Activated CD8-positive, alpha-beta memory T cell treated with anti-CD3 and anti-CD28 coated beads, Interleukin-2, amount 50 U/mL, for 4 hours (primary cell): ENCODE measurements at places on chromosomes 2 and 18.

GRCh38 chr18:77267969-77268368 is 18.3 kb downstream of the GALR1 start:
- no peak for DNase-seq

DNA sequence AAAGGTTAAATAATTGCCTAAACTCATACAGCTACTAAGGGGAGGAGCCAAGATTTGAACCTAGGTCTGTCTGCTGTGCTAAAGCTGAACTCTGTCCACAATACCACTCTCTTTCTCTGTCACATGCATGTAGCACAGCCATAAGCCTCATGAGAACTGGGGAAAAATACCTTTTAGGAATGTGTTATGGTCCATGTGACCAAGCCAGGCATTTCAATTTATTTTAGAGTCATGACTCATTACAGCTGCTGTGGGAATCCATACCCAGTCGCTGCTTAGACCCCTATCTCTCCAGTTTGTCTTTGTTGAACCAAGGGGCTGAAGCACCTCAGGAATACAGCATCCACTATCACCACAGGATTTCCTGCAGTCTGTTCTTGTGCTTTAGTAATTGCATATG is 200.0 kb upstream of the SIX3 start:
- no peak for DNase-seq

DNA sequence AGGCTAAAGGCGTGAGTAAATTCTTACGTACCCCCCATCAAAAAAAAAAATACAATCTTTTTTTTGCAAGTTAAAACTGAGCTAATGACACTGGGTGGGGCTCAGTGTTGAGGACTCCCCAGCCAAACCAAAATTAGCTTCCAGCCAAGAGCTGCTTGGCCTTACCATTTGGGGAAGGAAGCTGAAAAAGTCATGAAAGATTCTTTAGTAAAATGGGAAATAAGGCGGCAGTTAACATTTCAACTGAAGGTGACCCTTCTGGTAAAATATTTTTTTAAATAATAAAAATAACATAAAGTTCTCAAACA is 16.4 kb downstream of the SMAD7 start:
- no peak for DNase-seq

GRCh38 chr2:123648016-123648415 is 377.1 kb upstream of the CNTNAP5 start:
- no peak for DNase-seq

DNA sequence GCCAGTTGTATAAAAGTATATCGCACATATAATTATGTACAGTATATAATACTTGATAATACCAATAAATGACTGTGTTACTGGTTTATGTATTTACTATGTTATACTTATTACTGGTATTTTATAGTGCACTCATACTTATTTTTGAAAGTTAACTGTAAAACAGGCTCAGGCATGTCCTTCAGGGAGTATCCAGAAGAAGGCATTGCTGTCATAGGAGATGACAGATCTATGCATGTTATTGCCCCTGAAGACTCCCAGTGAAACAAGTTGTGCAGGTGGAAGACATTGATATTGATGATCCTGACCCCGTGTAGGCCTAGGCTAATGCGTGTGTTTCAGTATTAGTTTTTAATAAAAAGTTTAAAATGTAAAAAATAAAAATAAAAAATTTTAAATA is 20.3 kb upstream of the ASXL3 start:
- DNase-seq: no peak

- DNase-seq: no peak
These were observed 58.1 kb downstream of the SERTAD2 start for GRCh38 chr2:64595397-64596176.

DNA sequence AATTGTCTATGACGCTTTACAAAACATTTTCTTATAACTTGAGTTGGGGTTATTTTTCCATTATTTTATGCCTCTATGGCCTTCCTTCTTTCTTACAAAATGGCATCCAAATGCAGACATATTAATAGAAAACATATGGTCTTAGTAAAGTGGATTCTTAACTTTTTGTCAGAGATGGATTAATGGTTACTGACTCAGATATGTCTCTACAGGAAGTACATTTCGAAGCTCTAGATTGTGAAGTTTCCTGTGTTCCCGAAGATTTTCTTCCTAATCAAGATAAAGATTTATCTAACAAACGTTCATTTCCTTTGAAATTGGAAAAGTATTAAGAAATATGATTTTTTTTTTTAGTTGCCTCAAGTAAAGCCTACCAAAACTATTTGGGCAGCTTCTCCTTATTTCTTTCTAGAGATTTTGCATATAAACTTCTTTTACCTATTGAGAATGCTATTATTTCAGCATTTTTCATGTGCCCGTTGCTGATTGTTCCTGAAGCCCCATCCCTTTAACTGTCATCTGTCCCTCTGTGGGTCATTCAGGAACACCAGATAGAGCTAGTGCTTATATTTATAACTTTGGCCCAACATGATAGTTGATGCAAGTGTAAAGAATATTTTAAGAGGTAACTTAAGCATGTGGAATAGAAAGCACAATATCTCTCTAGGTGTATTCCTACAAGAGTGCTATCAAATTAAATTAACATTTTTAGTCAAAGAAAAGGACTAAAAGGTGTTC is 498.0 kb downstream of the CCDC85A start:
- no peak for DNase-seq

DNA sequence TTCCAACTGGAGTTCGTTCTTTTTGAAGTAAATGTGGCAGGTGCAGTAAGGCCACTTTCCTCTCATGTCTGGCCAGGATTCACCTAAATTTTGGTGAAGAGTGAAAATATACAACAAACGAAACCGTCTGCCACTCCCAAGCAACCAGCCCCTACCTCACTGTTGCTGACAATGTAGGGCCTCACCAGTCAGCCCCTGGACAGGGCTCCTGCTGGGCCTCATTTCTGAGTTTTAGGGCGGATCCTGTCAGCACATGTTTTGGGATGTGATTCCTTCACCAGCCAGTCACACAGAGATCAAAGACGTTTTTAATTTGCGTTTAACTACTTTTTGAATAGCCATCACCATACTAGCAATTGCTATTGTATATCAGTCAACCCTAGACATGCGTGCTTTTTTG is 185.0 kb downstream of the WDR7 start:
- no peak for DNase-seq

DNA sequence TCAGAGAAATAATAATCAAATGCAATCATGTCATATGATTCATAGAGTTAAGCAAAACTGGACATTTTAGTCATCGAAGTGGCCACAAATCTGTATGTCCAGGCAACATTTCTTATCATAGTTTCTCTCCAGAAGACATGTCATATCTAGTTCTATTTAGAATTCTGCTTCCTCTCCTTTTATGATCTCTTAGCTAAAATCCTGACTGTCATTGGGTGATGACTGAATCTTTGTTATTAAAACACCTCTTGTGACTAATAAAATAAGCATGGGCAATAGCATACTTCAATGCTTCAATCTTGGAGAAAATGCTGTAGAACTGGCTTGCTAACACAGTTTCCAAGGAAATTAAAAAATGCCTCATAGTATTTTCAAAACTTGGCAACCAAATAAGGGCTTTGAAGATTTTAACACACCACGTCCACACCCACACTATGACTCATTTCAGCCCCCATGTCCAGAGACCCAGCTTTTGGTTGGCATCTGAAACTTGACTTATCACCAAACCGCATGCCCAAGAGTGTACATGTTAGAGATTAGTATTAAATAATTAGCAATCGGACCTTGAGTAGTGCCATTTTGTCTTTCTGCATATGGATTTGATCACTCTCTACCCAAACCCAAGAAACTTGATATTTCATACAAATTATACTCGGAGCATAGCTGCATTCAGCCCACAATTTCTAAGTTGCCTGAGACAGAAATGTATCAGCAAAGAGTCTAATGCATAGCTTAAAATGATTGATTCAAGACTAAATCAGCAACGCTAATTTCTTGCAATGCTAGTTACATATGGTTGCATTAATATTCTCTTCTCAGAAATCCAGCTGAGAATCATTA is 106.5 kb upstream of the ETAA1 start:
- no peak for DNase-seq

- no peak for DNase-seq
These were observed 37.0 kb upstream of the EPC2 start for GRCh38 chr2:148607566-148607965.

DNA sequence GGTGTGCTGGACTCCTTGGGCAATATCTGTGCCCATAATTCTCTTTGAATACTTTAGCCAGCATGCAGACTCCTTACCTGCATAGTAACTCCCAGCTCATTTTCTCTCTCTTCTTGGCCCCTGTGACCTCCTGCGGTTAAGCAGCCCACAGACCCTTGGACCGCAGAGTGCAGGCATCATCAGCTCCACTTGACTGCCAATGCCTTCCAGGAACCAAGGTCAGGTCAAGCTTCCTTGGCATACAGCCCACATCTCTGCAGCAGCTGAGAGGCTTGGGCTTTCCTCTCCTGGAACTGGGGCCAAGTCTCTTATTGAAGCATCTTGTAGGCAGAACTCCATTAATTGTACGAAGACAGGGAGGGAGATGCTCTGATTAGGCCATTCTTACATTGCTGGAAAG is 130.1 kb upstream of the PIEZO2 start:
- DNase-seq: no peak

GRCh38 chr2:226475650-226476049 is 324.0 kb downstream of the IRS1 start:
- DNase-seq: no peak

DNA sequence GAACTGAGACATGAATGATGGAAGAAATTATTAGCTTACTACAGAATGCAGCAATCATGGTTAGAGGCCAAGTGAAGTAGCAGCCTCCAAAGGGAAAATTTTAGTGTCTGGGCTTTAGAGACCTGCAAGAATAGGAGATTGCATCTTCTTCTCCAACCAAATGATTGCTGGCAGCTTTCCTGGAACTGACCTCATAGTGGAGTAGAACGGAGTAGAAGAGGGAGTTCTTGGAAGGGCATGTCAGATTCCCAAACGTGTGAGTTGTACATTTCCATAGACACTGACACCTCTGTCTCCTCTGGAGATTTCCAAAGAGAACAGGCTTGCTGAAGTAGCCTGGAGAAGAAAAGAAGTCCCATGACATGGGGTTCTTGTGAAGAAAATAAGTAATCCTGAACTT is 169.8 kb upstream of the ERBB4 start:
- DNase-seq: no peak

DNA sequence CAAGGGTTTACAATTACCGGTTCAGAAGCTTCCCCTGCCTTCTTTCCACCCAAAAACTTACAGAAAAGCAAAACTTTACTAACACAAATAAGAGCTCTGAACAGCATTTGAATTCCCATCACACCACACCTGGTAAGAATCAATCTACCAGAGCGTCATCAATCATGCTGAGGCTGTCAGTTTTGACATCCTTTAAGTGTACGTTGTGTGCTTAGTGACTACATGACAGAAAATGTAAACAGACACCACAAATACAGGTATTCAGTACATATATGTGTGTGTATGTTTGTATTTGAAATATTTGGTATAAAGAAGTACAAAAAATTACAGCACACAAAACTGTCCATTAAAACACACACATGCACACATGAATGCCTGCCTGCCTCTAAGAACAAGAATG is 523.5 kb downstream of the TMEM182 start:
- no peak for DNase-seq

DNA sequence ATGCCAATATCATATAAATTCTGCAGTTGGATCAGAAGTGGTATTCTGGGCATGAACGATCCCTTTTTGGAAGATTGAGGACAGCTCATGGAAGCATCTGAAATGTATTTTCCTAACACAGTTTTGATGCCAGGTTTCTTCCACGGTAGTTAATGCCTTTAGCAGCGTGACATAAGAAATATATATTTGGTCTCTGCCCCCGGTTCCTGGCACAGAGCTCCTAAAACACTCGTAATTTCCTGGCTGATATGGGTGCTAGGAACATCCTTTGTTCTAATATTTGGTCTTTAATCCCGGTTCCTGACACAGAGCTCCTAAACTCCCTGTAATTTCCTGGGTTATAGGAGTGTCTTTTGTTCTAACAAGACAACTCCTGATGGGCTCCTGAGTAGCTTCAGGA is 8.2 kb upstream of the CABLES1 start:
- DNase-seq: no peak

DNA sequence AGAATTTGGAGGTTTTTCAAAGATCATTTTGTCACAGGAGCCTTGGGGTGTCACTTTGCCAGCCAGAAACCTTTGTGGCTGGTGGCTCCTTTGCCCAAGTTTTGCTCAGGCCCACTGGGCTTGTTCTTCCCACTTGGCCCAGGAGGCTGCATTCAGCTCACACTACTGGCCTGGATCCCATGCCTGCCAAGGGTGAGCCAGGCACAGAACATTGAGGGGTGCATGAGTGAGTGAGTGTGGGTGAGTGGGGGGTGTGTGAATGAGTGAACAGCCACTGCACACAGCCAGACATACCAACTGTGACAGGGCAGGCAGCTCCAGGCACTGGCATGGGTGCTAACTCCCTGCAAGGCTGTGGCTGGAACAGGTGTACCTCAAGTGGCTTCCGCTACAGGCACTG is 39.6 kb downstream of the FAM171B start:
- DNase-seq: no peak

GRCh38 chr18:50133526-50133925 is 61.4 kb downstream of the MYO5B start:
- DNase-seq: no peak

GRCh38 chr2:212973347-212973746 is 178.1 kb downstream of the IKZF2 start:
- no peak for DNase-seq

DNA sequence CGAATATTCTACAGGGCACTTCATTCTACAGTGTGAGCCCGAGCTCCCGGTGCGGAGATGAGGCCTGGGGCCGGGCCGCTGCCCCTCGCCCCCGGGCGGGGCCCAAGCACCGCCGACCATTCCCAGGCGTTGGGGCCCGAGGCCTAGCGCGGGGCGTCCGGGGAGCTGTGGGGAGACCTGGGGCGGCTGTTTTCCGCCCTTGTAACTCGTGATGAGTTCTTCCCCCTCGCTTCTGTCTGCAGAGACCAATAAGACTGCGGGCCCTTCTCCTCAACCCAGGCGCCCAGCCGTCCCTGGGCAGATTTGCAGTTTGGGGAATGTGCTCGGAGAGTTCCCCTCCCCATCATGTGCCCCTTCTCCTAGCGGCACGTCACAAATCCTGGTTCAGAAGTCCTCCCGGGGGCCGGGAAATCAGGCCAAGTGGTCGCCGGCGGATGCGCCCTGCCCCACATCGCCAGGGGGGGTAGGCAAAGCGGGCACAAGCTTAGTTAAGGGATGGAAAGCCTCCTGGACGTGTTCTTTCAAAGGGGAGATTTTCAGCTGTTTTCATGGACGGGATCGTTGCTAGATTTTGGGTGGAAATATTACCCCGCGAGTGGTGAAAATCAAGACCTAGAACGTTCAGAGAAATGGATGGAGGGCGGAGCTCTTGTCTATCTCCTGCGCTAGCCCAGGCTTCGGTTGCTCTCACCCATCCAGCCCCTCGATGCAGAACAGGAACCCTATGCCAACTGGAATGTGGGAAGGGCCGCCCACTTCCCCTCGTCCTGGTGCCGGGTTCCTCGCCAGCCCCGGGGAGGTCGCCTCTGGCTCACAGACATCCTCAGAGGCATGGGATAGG is 18.8 kb upstream of the HAAO start:
- peak; percentile 47 for DNase-seq
